Tibial nerve (tissue), 4 donors: ENCODE measurements at places on chromosomes 7 and 10. TPM values are rescaled to one million over a fixed set of nuclear protein-coding genes. Genes with fewer than 3 reads are reported as not detected.

BCL7B gene
- total RNA-seq = 46.1 TPM

MRPS16 gene
- 34.7 TPM for total RNA-seq

TRIM4 gene
- 56.3 TPM for total RNA-seq

TMEM130 gene
- total RNA-seq = 0.30 TPM

HECW1 gene
- total RNA-seq = 7.3 TPM

DNA sequence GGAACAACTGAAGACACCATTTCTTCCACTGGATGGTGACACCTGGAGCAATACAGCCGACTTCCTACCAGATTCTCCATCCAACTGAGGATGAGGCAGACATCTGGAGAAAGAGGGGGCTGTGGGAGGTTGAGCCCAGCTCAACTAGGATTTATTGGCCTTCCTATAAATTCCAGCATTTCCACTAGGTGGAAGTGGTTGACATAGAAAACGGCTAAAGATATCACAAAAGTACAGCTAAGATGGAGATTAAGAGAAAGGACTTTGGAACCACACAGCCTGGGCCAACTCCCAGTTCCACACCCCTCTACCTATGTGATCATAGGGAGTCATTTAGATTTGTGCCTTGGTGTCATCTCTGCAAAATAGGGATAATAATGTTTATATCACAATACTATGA is 61.3 kb upstream of the CAV2 start:
- H3K36me3 ChIP-seq = no peaks in the 10 kb centered on the region
- H3K4me1 ChIP-seq = no peaks in the 10 kb centered on the region
- no peak overlapping the region for H3K4me3 ChIP-seq
- H3K27ac ChIP-seq = no peak overlapping the region

DNA sequence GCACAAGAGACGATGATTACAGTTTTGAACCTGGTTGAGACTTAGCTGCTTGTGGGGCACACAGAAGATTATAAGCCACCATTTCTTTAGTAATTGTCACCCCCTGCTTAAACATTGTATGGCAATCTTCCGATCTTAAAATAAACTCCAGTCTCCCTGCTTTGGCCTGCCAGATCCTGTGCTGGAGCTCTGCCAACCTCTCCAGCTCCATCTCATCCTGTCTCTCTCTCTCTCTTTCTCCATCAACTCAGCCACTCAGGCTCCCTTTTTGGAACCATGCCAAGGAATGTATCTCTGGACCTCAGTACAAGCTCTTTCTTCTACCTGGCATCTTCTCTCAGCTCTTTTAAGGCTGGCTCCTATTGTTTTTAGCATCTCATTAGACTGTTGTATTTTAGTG is 1053.2 kb downstream of the REEP3 start:
- no peak for DNase-seq
- H3K4me3 ChIP-seq = no peak overlapping the region
- no peaks in the 10 kb centered on the region for H3K36me3 ChIP-seq
- no peaks in the 10 kb centered on the region for H3K4me1 ChIP-seq
- H3K27ac ChIP-seq = no peak overlapping the region

- no peak overlapping the region for H3K4me3 ChIP-seq
- no peaks in the 10 kb centered on the region for H3K36me3 ChIP-seq
- H3K4me1 ChIP-seq = no peaks in the 10 kb centered on the region
Measured at GRCh38 chr10:133131734-133132472, 28.1 kb upstream of the KNDC1 start.
